Naive thymus-derived CD8-positive, alpha-beta T cell (primary cell): ENCODE measurements at places on chromosomes 7 and 10. TPM values are rescaled to one million over a fixed set of nuclear protein-coding genes. Genes with fewer than 3 reads are reported as not detected.

Gene HOXA5
- not detected for total RNA-seq

Gene PSPH
- total RNA-seq = 7.8 TPM

Gene GRID2IP
- 2.6 TPM for total RNA-seq

Gene TWIST1
- total RNA-seq = not detected

Gene CALHM1
- total RNA-seq = not detected

Gene SRGN
- 74.4 TPM for total RNA-seq

Gene OR2A2
- not detected for total RNA-seq

Gene LRRC4
- not detected for total RNA-seq

Gene TMEM213
- not detected for total RNA-seq

Gene AKR1D1
- not detected for total RNA-seq

Gene CADPS2
- not detected for total RNA-seq
